ENCODE measurements at places on chromosomes 12 and 14.

DNA sequence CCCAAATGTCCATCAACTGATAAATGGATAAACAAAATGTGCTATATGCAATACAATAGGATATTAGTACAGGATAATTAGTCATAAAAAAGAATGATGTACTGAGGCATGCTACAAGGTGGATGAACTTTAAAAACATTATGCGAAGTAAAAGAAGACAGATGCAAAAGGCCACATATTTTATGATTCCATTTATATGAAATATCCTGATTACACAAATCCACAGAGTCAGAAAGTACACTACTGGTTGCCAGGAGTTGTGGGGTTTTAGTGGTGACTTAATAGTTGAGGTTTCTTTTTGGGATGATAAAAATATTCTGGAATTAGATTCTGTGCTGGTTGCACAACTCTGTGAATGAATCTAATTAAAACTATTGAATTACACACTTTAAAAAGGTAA, 12.6 kb downstream of the TRIM9 start:
- DNase-seq: no peak

- no peak for DNase-seq
Measured at GRCh38 chr12:32179011-32179395, 72.4 kb downstream of the BICD1 start.

DNA sequence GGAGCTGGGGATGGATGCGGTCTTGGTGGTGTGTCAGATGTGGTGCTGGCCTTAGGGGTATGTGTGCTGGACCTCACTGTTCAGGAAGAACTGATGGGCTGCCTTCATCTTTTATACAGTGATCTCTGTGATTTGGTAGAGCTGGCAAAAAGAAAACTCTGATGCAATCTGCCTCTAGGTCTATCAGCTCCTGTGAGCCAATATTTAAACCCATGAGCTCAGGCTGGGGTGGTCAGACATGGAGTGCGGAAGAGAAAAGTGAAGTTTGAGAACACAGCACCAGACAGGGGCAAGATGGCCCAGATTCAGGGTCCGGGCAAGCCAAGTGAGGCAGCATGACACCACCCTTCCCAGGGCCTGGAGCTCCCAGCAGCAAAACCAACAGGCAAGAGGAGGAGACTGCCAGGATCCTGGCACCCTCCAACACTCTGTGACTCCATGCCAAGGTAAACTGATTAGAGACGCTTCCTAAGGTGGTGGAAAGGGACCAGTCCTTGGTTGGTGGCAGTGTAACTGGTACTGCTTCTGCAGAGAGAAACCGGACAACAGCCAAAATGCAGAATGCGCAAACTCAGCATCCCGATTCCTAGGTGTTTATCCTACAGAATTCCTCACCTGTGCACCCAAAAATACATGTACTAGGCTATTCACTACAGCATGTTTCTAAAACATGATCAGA, 82.3 kb downstream of the CHGA start:
- DNase-seq: no peak

GRCh38 chr14:86902176-86902950, 1090.6 kb downstream of the GALC start:
- no peak for DNase-seq

DNA sequence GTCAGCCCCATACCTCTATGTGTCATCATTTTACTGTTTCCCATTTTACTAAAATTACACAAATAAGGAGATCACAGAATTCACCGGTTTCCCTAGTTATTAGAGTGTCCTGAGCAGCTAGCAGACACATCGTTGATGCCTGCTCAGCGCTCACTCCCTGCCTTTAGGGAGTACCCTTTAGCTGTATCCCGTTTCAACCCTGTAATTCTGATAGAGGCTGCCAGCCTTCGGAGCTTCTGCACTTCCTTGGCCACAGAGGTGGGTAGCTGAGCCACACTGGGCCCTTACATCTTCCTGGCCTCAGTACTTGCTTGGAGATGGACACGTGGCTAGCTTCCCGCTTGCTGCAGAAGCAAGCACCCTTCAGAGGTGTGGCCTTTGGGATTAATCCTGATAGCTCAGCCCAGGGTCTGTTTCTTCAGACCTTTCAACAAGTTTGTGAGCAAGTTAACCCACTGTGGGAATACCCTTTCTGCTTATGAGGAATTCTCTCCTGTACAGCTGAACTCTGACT, 14.3 kb upstream of the FBXW8 start:
- no peak for DNase-seq

DNA sequence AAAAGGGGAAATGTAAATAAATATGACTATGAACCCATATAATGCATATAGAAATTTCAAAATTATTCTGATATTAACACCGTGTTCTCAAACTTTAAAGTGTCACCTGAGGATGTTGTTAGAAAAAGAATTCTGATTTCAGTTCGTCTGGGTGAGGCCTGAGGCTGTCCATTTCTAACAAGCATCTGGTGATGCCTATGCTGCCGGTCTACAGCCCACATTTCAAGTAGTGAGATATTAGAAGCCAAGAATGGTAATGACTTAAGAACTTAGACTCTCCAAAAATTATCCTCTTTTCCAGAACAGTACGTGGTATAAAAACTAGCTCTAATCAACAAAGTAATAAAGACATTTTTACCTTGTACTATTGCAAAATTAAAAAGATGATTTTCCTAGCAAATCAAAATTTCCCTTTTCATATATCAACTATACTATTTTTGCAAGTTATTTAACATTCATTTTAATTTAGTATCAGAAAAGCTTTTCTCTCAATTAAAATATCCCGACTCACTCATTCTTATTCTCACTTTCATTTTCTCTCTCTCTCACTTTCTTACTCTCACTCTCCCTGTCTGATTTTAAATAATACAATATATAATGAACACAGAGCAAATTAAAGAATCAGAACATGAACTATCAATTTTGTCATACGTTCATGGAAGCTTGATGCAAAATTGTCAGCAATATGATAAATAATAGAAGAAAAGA, 35.0 kb downstream of the PIK3C2G start:
- DNase-seq: no peak

DNA sequence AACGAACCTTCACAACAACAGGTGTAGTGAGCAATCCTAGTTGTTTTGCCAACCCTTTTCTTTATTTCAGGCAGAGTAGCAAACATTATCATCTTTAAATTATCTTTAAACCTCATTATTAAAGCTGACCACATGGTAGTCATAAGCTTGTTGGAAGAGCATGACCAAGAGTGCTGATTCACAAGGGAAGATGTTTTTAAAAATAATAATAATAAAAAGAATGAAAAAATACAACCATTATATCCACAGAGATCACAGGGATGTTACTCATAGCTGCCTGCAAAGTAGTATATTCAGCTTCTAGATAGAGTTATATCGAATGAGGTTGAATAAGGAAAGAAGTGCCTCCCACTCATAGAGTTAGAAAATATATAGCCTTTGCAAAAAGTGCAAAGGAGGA, 101.0 kb upstream of the FLRT2 start:
- DNase-seq: no peak

DNA sequence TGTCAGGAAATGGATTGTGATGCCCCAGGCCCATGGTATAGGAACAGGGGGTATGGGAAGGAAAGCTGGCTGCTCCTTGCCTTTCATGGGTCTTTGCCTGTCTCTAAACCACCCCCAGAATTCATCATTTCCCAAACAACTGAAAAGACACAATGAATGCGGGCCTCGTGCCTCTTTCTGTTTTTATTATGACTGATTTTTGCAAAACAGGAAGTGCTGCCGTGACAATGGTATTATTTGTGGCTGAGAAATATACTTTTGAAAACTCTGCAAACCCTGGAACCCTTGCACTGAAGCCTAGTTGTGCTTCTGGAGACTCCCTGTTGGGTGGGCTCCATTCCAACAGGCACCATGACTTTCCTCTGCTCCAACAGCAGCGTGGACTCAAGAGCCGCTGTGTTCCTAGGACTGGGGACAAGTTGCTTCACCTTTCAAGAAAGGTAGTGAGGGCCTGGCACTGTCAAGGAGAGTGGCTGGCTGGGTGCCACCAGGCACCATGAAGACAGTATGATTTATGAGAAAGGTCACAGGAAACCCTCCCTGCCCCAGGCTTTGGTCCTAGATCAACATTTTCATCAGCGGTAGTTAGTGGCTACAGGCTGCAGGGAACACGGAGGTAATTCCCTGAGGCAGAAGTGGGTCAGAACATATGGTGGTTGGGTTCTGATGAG, 4.8 kb upstream of the DGLUCY start:
- DNase-seq: no peak

DNA sequence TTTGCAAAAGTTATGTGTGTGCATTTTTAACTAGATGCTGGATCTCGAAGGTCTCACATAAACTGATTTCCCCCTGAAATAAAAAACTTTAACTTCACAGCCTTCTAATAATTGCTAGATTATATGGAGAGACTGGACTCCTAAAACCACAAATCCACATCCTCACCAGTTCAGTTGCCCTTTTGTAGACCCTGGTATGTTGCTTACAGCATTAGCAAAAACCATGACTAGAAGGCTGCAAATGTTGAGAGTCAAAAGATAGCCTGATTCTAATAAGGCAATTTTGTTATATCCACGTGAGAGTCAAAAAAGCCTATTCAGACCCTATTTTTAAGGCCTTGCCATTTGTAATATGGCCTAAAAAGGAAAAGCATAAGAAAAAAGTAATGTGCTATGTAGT, 37.4 kb downstream of the RASSF8 start:
- no peak for DNase-seq

Data from stimulated activated CD8-positive, alpha-beta memory T cell treated with anti-CD3 and anti-CD28 coated beads, Interleukin-2, amount 100 ng/mL, for 48 hours (primary cell).